ENCODE measurements at places on chromosomes 5 and 9.

- DNase-seq, result peak; percentile 71
Observed at GRCh38 chr9:71647094-71647591, 121.2 kb downstream of the CEMIP2 start.

DNA sequence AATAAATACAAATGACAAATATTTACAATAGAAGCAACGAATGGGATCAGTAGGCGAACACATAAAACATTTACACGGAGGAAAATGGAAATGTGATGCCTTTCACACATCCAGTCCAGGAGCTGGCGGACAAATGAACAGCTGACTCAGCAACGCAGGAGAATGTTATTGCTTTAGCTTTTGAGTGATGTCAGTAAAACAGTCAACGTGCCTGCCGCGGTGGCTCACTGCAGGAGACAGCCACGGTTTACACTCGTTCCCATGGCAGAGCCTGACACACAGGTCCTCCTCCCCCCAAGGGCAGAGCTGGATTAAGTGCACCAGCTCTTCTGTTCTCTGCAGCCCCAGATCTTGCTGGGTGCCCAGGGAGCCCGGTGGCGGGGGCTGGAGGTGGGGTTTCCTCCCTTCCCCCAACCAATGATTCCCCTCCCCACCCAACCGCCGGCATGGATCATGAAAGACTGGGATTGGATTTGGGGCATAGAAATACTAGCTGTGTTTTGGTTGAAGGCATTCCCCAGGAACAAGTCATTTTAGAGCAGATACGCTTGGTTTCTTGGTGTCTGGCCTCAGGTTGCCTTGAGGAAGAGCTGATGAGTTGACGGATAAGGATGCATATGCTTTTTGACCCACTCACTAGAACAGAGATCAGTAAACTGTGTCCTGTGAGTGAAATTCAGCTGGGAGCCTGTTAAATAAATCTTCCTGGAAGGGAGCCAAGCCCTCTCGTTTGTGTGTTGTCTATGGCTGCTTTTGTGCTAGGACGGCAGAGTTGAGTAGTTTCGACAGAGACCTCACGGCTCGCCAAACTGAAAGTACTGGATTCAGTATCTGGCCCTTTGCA, 12.5 kb downstream of the STC2 start:
- no peak for DNase-seq

DNA sequence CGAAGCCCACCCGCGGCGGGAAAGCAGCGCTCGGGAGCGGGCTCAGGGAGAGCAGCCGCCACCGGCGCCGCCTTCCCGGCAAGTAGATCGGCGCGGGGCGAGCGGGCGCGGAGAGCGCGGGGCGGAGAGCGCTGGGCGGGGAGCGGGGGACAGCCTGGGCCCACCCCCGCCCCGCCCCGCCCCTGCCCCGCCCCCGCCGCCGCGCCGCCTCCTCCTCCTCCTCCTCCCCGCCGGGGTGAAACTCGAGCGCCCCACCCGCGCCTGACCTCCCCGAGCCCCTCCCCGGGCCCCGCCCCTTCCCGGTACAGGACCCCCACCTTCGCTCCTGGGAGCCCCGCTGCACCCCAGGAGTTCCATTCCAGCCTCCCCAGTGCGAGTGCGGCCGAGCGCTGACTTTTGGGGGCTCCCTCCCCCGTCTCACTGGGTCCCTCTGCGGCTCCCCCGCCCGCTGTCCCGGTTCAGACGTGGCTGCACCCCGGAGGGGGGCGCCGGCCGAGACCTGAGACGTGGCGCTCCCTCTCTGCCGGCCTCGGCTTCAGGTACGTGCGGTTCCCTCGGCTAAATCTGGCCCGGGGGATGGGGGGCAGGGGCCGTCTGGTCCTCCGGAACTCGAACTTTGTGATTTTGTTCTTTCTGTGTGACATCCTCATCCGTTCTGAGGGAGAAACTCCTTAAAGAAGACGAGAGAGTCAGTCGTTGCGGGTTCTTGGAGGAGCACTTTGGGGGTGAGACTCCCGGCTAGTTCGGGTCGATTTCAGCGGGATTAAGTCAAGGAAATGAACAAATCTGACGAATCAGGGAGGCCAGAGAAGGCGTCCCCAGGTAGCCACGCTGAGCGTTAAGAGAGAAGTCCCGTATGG, at the start of gene SEMA5A:
TSS of gene SEMA5A (minus strand) at position 84 of the 860 bp plus-strand sequence. CDS start 166,129 bp downstream, outside the sequence.
- DNase-seq, result peak; percentile 90

GRCh38 chr9:120369608-120370220, 210.3 kb downstream of the CDK5RAP2 start:
- DNase-seq, result no peak

GRCh38 chr5:26872337-26872736, 166.0 kb downstream of the CDH9 start:
- DNase-seq, result no peak

DNA sequence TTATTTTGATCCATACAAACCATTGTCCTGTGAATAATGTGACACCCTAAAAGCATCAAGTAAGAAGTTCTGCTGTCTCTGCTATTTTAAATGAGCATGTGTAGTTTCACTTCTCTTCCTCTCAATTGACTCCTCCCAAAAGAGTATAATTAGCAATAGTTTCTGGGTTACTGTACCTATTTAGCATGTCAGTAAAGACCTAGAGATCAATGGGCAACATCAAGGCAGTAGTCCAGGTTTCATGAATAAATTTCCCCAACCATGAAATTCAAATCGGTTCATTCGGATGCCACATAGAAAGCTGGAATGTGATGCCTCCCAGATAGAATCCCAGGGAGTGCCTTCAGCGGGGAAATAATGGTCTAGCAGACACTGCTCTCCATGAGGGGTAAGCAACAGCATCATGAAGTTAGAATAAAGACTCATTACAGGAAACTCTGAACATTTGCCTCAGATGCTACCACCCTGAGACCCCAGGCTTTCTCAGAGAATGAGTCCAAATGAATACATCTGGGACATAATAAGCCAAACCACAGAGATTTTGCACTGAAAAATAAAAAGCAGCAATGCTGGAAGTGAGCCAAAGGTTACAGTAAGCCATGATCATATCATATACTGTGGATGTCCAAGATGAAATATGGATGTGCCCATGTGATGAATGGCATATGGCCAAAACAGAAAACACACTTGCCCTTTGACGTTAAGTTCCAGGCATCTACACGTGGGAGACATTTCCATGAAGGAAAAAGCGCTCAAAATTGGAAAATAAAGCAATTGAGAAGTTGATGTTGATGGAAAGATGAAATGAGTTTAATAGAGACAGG, 1107.0 kb upstream of the SEMA6A start:
- no peak for DNase-seq

DNA sequence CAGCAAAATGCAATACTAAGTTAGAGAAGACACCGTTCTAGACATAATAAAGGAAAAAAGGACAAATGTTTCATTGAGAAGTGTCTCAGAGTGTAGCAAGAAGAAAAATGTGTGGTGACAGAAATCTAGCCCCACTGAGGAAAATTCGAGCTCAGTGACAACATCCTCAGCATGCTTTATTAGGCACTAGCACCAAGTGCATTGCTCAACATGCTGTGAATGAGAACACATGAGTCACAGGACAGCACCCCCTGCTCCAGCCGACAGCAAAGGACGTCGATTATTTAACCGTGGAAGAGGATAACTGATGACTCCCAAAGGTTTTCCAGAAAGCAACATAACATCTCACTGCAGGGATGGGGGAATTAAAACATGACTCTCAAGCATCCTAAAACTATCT, 182.7 kb downstream of the GNAQ start:
- DNase-seq, result no peak

DNA sequence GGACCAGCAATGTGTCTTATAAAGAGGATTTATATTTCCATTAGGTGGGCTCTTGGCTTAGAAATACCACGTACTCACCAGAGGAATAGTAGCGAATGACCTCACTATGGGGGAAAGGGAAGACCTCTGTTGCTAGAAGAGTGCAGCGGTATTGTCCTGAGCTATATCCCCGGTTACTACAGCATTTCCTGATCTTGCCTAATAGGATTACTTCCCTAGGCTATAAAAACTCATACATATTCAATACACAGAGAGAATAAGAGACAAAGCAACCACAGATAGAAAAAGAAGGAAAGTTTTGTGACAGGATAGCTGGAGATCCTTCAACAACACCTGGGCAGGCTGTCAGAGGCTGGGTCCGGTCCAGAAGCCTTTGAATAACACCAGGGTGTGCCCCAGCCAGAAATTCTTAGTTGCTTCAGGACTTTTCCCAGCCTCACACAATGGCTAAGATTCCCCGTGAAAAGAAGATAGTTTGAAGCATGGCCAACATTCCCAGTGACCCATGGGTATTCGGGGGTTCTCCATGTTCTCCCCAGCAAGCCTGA, 85.4 kb downstream of the TRIM36 start:
- DNase-seq, result no peak

DNA sequence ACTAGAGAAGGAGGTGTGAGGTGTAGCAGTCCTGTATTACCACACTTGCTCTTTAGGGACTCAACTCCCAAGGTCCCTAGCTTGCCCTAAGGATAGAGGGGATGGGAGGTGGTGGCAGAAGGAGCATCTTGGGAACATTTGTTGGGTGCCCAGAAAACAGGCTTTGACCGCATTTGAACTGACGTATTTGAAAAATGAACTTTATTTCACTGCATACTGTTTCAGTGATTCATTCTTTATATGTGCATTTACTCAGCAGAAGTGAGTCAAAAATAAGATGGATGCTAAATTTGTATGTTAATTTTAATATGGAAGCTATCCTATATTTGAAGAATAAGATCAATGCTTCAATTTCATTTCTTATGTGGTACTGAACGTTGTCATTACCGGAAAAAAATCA, 18.7 kb downstream of the DMRT3 start:
- DNase-seq, result no peak

GRCh38 chr9:27335075-27335474, 38.1 kb upstream of the EQTN start:
- DNase-seq, result no peak

GRCh38 chr5:75509546-75509945, 1.9 kb downstream of the CERT1 start:
- DNase-seq, result no peak

GRCh38 chr5:52409835-52410234, 377.9 kb upstream of the ITGA1 start:
- no peak for DNase-seq

GRCh38 chr5:172219296-172219695, 25.3 kb downstream of the EFCAB9 start:
- DNase-seq, result no peak

DNA sequence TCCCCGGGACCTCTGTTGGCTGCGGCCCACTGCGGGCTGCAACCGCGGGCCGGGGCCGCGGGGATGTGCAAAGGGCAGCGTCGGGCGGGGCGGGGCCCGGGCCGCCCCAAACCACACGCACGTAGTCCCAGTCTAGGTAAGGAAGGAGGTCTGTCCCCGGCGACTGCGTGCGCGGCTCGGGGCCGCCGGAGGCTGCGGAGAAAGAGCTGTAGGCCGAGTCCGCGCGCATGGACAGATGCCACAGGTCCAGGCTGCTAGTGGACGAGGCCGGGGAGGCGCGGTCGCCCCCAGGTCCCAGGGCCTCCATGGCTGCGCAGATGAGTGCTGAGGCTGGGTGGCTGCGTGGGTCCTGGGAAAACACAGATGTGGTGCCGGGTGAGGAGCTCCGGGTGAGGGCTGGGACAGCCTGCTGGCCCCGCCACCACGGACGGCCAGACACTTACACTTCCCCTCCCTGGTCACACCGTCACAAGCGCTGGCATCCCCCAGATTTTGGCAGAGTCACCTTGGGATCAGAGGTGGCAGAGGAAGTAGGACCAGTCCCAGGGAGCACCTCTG, 4.5 kb downstream of the SHROOM1 start:
- no peak for DNase-seq

GRCh38 chr5:151020304-151021110, at the start of gene GPX3:
TSS of gene GPX3 (plus strand) at chr5:151020591. CDS start at chr5:151020655, 64 bp downstream.
- DNase-seq, result peak; percentile 84

DNA sequence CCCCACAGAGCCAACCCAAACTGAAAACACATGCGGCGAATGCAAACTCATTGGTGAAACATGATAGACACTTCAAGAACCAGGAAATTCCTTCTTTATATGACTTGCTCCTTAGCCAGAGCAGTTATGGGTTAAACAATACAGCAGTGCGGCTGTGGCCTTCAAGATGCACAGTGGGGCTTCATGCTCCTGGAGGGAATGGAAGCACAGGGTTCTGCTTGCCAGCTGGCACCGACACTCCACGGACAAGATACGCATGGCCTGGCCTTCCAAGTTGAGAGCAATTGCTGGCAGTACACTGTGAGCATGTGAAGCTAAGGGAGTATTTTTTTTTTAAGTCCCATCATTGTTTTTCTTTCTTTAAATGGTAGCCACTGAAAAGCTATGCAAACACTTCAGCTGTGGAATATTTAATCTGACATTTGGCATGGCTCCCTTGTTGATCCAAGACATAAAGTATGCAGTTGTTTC, 451.6 kb upstream of the CD180 start:
- DNase-seq, result peak; percentile 90

DNA sequence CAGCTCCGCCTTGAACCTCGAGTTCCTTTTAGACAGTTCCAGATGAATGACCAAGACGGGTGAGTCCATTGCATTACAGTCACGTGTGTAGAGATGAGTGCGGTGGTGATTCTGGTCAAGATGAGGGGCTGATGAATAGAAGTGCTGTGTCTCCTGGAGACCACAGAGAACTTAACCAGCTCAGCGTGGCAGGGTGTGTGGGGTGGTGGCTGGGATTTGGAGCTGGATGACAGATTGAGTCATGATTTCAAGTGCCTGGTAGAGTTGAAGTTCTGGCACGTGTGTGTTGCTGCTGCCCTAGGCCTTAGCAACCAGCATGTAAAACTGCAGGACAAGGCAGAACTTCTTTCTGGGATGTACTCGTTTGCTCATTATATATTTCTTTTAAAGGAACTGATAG, 53.3 kb downstream of the PRRC2B start:
- DNase-seq, result no peak

DNA sequence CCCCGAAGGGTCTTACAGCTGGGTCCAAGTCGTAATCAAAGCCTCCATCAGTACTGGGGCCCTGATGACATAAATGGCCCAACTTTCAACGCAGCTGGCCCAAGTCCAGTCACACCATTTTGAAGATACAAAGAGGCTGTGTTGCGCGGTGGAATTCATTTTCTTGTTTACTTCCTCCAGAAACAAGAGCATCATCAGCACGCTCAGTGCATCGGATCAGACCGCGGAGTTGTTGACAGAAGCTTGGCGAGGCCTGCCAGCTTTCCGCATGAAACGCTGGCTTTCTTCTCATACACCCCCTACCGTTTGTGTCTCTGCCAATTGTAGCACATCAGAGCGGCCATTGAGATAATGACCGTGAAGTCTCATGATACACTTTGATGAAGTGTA, 101.7 kb upstream of the SPATA31D4 start:
- peak; percentile 87 for DNase-seq

DNA sequence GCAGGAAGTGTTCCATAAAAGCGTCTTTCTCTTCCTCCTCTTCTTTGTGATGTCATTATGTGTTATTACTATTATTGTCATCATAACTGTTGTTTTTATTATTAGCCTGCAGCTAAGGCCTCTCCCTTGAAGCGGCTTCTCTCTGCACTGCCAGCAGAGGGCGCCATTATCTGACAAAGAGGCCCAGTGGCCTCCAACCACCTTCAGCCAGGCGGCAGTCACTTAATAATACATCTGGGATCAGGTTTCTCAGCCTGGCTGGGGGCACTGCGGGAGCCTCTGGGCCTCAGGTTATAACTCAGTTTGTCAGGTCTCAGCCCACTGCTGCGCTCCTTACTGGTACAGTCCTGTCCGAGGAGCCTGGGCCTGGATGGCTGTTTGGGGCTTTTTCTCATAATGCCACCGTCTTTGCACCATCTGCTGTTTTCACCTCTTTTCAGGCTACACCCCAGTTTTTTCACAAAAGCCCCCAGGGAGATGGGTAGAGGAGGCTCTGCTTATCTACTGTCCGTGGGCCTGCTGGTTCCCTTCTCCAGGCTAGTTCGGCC, 281.9 kb downstream of the NSG2 start:
- DNase-seq, result no peak

Measured in left forelimb (tissue), 1 donor.